ENCODE measurements at places on chromosomes 6 and 20.

GRCh38 chr6:105867277-105867676 lies 218.9 kb upstream of the PRDM1 start:
- no peak for DNase-seq

- no peak for DNase-seq
Observed at GRCh38 chr20:59314997-59315396, 14.6 kb downstream of the EDN3 start.

- DNase-seq, result no peak
Observed at GRCh38 chr6:75460681-75461080, 32.9 kb downstream of the FILIP1 start.

- DNase-seq, result no peak
Observed at GRCh38 chr6:4879741-4880275, 103.6 kb downstream of the CDYL start.

- peak; percentile 23 for DNase-seq
Observed at GRCh38 chr6:160973311-160974250, 18.0 kb upstream of the MAP3K4 start.

DNA sequence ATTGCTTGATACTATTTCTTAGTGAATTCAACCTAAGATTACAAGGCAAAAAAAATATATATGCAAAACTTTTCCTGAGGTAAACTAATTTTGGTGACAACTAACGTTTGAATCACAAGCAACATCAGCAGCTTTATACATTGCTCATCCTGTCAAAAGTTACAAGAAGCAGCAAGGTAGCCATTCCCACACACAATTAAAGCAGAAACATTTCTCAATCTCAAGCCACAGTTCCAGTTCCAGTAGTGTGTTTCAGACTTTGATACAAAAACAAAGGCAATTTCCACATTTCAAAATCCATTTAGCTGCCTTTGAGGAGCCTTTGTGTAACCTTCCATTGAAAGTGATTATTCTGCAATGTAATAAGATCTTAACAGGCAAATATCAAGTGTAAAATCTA lies 191.0 kb downstream of the WDR27 start:
- DNase-seq, result no peak

GRCh38 chr6:12842114-12842513 lies 125.5 kb downstream of the PHACTR1 start:
- no peak for DNase-seq

DNA sequence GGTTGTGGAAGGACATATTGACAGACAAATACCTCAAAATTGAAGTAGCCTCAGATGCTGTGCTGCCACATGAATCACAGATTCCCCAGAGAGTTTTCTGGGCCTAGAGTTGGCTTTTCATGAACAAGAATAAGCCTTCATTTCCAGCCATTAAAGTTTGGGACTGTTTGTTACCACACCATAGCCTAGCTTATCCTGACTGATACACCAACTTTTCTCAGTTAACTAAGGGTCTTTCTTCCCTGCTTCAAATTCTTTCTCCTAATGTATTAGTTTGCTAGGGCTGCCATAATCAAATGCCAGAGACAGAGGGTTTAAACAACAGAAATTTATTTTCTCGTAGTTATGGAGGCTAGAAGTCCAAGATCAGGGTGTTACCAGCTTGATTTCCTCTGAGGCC lies 237.4 kb upstream of the ZFP64 start:
- DNase-seq, result no peak

DNA sequence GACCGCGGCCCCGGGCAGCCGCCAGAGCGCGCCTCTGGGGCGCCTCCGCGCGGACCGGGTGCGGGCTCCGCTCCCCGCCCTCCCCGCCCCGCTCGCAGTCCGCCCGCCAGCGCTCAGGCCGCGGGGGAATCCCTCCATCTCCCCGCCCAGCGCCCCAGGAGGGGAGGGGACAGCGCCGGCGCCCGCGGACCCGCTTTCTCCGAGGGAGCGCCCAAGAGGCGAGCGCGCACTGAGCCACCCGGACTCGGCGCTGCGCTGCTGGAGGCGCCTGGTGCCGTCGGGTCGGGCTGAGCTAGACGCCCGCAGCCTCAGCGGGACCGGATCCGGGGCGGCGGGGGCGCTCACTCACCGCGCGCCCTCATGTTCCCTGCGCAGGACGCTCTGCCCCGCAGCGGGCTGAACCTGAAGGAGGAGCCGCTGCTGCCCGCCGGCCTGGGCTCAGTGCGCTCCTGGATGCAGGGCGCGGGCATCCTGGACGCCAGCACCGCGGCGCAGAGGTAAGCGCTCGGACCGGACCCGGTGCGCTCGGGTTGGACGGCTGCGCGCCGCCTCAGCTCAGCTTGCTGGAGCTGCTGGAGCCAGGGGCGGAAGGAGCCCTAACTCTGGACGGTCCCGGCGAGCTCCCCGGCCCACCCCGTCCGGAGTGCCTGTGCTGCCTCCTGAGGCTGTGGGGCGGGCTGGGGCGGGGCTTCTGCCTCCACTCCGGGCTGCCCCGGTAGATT lies 867 bp downstream of the EBF4 start:
- peak; percentile 52 for DNase-seq

- DNase-seq, result no peak
Observed at GRCh38 chr6:14366872-14367271, 249.3 kb downstream of the CD83 start.

GRCh38 chr20:48983423-48984400 lies 62.2 kb downstream of the ARFGEF2 start:
- DNase-seq, result no peak

- no peak for DNase-seq
Observed at GRCh38 chr20:25188218-25188617, 7.3 kb upstream of the ENTPD6 start.

DNA sequence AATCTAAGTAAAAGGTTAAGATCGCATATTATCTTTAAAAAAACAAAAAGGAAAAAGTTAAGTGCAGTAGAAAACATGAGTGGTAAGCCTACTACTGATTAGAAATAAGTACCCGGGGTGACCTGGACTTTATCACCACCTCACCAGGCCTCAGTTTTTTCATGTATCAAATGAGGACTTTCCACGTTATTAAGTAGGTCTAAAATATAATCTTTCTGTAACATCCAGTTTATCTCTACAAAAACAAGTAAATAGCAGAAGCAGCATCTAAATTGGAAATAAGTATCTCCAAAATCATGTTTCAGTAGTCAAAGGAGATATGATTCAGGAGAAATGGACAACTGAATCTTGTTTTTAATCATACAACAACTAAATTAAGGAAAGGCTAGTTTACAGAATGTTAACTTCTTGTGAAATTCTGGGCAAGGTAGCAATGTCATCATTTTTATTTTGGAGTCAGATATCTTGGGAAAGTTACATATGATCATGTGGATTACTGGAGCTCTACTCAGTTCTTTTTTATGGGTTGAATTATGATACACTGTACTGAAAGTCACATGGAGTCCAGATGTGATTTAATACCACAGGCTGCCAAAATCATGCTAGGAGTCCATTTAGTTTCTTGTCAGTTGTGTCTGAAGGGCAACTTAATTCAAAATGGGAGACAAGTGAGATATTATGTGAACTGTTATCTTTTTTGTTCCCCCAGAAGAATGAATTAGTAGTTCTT lies 114.7 kb upstream of the PRL start:
- no peak for DNase-seq

- DNase-seq, result no peak
Observed at GRCh38 chr6:26223228-26223627, 136.0 kb downstream of the HFE start.

DNA sequence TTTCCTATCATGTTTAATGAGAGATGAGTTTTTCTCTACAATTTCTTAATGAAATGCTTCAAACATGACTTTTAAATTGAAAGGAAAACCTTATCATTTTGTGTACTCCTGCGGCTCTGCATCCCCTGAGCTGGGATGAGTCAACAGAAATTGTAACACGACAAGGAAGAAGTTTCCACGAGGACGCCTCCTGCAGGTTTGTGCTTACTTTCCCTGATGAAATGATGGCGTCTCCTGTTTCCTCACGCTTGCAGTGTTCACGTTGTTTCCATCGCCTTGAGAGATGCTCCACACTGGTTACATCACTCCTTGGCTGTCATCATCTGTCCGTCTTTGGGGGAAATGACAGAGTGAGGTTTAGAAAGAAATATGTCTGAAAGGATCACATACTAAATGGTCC lies 233.7 kb upstream of the ZFP64 start:
- DNase-seq, result peak; percentile 15

GRCh38 chr20:56431471-56431870 lies 19.4 kb downstream of the CASS4 start:
- DNase-seq, result no peak

Data from HEK293T (cell line).